ENCODE measurements at places on chromosomes 13 and 19. TPM values are rescaled to one million over a fixed set of nuclear protein-coding genes. Genes with fewer than 3 reads are reported as not detected.

DNA sequence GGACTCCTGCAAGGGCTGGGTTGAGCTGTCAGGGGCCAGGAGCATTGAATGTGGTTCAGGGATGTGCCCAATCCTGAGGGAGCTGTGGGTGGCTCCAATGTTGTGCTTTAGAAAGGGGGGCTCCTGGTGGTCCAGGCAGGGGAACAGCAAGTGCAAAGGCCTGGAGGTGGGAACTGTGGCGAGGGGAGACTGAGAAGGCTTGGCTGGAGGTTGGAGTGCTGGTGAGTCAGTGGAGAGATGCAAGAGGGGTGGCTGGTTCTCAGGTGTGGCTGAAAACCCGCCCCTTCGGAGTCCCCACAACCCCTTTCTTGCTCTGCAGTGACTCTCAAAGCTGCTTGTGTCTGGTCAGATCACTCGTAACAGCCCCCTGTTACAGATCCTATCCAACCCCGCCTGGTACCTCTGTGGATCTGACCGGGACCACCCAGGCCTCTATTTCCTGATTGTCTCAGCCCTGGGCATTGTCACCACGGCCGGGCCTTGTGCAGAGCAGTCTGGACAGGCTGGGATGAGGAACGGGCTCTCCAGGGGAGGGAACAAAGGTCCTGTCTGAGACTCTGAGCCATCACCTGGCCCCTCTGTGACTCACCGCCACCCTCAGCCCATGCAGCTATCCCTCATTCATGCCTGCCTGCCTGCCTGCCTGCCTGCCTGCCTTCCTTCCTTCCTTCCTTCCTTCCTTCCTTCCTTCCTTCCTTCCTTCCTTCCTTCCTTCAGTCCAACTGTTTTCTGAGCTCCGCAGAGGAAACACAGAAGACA lies 1.4 kb upstream of the KCNN1 start:
- DNase-seq, result no peak

GRCh38 chr13:106570299-106570852 lies 2.4 kb upstream of the ARGLU1 start:
- peak; percentile 9 for DNase-seq

DNA sequence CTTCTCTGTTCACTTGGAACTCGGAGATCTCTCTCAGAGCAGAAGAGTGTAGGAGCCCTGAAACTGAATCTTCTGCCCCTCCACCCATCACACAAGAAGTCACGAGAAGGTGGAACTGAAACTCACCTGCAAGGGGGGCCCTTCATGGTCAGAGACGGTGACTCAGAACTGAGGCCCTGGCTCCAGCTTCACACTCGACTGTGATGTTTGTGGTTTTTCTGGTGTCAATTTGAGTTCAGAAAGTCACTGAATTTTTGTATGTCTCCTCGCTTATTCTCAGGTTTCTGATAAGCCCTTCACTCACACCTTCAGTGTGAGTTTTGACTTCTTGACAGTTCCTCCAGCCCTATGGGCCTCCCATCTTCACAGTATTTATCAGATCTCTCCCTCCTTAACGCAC lies 23.1 kb downstream of the SIGLEC5 start:
- DNase-seq, result no peak

GRCh38 chr13:24386816-24387708 lies 77.7 kb downstream of the C1QTNF9 start:
- DNase-seq, result no peak

DNA sequence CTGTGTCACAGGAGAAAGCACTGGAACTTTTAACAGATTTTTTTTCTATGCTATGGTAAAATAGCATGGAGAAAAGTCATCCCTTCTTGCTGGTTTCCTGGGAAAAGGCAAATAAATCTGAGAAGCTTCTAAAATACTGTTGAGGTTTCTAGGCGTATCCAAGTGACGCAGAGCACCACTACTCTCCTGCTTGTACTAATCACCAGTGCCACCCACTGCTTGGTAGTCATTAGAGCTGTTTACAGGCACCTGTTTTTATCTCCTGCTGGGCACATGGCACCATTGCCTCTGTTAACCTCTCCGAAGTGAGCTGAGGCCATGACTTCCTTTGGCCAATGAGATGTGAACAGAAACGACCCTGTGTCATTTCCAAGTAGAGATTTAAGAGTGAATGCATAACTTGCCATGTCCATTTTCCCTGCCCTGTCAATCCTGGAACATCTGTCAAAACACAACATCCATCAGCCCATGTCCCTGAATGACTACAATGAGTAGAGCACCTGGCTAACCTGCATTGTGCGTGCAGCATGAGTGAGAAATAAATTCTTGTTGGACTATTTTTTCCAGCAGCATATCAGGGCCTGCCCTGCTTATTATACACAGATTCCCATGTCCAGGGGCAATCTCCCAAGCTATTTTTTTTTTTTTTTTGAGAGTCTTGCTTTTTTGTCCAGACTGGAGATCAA lies 17.3 kb upstream of the OXGR1 start:
- DNase-seq, result no peak

DNA sequence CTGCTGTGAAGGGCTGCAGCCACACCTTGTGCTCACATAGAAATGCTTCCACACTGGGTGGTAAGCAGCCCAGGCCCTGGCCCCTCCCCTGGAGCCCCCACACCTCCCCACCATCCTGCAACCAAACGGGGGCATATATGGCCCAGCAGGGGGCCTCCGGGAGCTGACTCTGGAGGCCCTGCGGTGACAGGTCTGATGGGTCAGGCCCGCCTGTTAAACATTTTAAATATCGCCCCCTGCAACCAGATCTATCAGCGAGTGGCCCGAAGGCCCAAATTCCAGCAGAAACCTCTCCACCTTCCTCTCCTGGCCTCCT lies 48.0 kb upstream of the KATNAL1 start:
- DNase-seq, result no peak

- DNase-seq, result no peak
These were observed 9.6 kb downstream of the STARD13 start for GRCh38 chr13:33275916-33276315.

DNA sequence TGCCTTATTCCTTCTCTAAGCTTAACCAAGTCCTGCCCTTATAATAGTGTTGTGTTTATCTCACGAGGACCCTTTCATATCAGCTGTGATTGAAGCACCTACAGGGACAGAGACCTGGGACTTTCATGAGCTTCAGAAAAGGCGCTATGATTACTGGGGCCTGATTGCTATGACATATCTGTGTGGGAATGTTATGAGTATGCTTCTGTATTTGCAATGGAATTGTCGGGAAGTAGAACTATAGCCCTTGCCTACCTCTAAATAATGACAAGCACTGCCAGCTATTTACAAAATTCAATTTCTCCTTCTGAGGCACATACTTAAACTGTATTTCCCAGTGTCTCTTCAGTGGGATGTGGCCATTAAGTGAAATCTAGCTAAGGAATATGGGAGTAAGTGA lies 191.5 kb downstream of the LHFPL6 start:
- DNase-seq, result no peak

DNA sequence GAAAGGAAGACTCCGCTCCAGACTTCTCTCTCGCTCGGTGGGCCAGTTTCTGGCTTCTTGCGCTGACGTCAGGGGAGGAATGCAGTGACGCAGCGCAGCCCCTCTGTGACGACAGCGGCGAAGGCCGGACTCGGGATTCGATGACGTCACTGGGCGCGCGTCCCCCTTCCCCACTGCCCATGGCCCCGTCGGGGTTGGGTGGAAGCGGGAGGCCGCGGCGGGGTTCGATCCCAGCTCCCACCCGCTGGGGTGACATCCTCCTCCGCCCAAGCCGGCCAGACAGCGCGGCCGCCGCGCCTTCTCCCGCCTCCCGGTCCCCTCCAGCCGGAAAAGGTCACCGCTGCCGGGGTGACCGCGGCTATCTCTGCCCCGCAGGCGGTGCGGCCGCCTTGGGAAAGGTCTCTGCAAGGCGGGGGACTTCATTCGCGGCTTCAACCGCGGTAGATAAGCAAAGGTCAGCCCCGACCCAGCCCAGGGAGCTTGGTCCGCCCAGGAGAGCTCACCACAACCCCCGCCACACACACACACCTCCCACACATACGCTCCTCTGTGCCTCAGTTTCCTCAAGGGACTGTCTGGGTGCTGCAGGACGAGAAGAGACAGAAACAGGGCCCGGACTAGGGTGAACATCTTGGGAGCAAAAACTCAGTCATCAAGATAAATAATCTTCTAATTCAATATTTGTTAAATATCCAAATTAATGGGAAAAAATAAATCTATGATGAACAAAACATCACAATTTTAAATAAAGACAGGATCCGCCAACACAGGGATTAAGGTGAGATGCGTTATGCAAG lies 844 bp upstream of the RFX1 start:
- DNase-seq, result no peak

- no peak for DNase-seq
These were observed 76.8 kb downstream of the FREM2 start for GRCh38 chr13:38763446-38764381.

- DNase-seq, result no peak
These were observed 326.2 kb downstream of the RFC3 start for GRCh38 chr13:34144142-34144541.

DNA sequence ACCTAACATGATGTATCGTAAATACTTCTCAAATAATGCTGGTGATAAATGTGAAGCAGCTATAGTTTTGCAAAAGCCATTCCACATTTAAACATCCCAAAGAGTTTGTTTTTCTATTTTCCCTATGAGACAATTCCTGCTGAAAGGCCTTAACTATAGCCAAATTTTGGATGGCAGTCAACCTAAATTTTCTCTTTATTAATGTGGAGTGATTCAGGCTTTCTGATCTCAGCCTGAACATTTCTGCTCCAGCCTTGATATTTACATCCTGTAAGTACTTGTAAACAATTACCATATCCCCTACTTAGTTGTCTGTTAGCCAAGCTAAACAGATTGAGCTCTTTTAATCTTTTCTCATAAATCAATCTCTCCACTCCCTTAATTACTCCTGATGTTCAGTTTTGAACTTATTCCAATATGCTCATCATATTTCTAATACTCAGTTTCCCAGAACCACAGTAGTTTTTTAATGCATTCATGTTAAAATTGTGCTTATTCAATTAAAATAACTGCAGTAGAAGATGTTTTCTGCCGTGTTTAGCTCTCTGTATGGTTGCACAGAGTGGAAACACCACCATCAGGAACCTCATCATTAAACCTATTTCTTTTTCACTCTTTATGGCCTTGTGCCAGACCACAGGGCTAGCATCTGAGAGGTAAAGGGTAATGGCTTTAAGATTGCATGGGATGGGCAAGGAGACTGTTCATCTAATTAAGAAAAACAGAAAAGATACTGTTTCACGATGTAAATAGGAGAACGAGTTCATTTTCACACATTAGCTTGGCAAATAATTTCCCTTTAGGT lies 1235.2 kb upstream of the SLC10A2 start:
- DNase-seq, result no peak

DNA sequence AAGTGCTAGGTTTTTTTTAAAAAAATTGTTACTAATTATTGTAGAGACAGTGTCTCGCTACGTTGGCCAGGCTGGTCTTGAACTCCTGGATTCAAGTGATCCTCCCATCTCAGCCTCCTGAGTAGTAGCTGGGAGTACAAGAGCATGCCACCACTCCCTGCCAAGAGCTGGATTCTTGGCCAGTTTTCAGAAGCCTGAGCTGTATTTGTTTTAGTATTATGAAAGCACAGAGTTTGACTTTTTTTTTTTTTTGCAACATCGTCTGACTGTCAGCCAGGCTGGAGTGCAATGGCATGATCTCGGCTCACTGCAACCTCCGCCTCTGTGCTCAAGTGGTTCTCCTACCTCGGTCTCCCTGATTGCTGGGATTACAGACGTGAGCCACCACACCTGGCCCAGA lies 7.0 kb downstream of the ARMC6 start:
- DNase-seq, result no peak

GRCh38 chr19:737591-738093 lies 13.3 kb upstream of the MISP start:
- DNase-seq, result peak; percentile 64

DNA sequence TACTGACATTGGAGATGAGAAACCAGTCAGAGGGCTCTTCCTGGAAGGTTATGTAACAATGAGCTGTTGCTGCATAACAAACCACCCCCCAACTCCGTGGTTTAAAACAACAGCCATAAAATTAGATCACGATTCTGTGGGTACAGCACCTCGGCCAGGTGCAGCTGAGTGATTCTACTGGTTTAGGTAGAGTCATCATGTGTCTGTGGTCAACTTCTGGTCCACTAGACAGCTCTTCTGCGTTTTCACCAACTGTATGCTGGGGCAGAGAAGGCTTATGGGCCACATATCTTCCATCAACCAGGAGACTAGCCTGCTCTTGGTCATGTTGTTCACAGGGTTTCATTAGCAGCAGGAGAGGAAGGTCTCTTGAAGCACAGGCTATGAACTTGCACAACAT lies 585.5 kb downstream of the KCTD12 start:
- no peak for DNase-seq

- DNase-seq, result no peak
These were observed 21.3 kb downstream of the ZNF329 start for GRCh38 chr19:58129284-58129683.

- no peak for DNase-seq
These were observed 458.4 kb downstream of the SLITRK1 start for GRCh38 chr13:83423861-83424260.

GRCh38 chr13:72523593-72523992 lies 203.8 kb downstream of the MZT1 start:
- no peak for DNase-seq

GRCh38 chr13:45411221-45411620 lies 7.0 kb downstream of the SLC25A30 start:
- DNase-seq, result no peak

- no peak for DNase-seq
These were observed 22.1 kb downstream of the WTIP start for GRCh38 chr19:34503531-34504272.

DNA sequence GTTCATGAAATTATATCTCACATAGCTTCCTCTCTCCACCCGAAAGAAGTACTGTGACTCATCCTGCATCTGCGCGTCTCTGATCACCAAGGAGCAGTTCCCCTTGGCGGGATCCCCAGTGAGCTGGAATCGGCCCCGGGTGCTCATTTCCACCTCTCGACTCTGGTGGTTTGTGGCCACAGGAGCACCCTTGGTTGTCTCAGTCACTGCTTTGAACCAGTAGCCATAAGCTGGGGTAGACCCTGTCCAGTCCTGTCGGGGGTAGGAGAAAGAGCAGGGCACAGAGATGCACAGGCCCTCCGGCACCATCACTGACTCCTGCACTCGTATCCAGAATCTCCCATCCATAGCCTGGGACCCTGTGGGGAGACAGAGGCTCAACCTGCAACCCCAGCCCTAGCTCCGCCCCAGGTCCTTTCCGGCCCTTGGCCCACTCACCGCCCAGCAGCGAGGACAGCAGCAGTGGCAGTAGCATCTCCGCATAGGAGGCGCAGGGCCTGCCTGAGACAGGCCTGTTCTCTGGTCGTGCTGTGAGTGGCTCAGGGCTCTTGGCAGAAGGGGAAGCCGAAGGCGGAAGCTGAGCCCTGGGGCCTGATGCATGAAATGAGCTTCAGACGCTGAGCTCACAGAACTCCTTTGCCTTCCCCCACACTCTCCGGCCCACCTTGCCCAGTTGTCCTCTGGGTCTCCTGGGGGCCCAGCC lies at the start of gene SIGLEC10:
TSS of gene SIGLEC10 (minus strand) at position 536 of the 703 bp plus-strand sequence. CDS start at position 475, 61 bp downstream.
- DNase-seq, result peak; percentile 65

Gene SPIB
- total RNA-seq, result not detected

Gene ACP7
- total RNA-seq, result 0.57 TPM

Gene DACT3
- 0.91 TPM for total RNA-seq

Gene IRS2
- 0.40 TPM for total RNA-seq

Gene ERFL
- not detected for total RNA-seq

Gene PCDH17
- total RNA-seq, result under 0.01 TPM

Gene KCNJ14
- 1.8 TPM for total RNA-seq

Gene CABP5
- not detected for total RNA-seq

Gene PIH1D1
- total RNA-seq, result 200 TPM

All from Daoy (cell line).